Nucleus accumbens (tissue), 56 donors: ENCODE measurements at places on chromosomes 1 and 21.

DNA sequence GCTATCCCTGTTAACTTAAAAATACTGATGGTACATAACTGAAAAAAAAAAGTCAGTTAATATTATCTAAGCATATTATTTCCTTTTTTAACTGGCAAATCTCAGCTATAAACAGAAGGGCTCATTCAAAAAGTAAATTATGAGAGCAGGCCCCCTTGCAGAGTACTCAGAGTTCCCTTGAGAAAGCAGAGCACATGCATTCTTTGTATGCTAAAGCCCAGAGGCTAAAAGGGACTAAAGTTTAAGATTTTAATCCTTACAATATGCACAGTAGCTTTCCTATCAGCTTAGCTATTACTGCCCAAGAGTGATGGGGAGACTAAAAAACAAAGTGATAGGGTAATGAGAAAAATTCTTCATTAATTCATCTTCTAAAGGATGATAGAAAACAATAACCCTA is 18.5 kb downstream of the SLC16A1 start:
- DNase-seq = no peak

DNA sequence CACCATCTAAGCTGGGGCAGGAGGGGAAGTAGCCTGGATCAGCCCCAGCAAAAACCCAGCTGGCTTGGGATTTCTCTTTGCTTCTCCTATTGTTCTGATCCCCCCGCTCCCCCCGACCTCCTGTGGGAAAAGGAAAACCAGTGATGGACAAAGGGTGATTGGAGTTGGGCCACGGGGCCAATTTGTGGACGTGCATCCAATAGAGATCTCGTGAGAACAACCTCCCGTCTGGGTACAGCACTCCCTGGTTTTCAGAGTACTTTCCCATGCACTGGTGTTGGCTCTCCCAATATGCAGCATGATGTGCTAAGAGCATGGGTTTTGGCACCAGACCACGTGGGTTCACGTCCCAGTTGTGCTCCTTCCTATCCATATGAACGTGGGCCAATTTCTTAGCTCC is 9.0 kb downstream of the BLACAT1 start:
- no peak for DNase-seq

DNA sequence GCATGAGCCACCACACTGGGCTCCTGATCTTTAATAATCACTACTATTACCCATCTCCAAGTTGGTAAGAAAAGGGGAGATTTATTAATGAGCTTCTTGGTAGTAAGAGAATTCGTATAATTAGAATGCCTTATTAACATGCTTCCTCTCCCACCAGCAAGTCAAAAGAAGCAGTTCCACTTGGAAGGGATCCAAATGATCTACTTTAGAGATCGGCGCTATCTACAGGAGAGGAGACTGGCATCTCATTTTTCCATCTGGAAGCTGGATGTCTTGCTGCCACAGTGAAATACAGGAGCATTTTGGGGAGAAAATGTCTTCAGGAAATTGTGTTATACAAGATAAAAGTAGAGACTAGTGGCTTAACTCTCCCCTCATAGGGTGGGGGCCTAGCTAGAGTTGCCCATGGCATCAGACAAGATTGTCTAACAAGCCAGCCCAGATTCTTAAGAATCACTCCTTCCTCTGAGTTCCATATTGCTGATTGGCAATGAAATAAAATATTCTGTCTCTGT is 33.6 kb upstream of the CAMSAP2 start:
- no peak for DNase-seq

GRCh38 chr1:160925652-160926244 is 28.9 kb downstream of the ITLN2 start:
- no peak for DNase-seq

DNA sequence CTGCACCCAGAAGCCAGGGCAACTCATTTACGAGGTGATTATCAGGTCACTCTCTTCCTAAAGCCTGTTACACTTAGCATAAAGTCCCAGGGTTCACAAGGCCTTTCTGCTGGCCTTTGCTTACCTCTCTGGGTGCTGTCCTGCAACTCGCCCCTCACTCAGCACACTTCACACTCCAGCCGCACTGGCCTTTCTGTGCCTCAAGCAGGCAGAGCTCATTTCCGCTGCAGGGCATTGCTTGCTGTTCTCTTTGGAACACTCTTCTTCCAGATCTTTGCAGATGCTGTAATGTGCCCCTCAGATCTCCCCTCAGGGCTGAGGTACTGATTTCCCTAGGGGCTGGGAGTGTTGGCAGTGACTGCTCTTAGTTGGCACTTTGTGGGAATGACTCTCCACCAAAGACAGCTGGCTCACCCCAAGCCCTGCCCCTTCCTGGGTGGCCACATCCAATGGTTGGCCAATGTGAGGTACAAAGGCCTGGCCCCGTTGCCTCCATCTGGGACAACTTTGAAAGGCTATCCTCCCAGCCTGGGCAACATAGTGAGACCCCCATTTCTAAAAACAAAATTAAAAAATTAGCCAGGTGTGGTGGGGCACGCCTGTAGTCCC is 50.8 kb upstream of the SSBP3 start:
- no peak for DNase-seq

- DNase-seq = no peak
Observed at GRCh38 chr1:160466961-160467360, 56.1 kb downstream of the SLAMF6 start.

DNA sequence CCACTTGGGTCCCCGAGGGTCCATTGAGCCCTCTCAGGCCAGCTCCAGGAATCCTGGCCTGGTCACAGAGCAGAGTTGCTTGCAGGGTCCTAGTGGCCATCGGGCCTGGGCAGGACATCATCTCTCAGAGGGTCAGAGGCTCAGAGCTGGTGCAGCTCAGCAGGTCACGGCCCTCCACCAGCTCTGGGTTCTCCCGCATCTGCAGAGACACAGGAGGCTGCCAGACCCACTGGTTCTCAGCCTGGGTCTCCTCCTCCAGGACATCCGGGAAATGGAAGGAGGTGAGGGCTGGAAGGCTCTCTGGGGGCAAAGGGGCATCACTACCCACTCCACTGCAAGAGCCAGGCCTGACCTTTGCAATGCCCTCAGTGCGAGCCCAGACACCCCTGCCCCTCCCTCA is 6.5 kb downstream of the TMEM54 start:
- DNase-seq = no peak

DNA sequence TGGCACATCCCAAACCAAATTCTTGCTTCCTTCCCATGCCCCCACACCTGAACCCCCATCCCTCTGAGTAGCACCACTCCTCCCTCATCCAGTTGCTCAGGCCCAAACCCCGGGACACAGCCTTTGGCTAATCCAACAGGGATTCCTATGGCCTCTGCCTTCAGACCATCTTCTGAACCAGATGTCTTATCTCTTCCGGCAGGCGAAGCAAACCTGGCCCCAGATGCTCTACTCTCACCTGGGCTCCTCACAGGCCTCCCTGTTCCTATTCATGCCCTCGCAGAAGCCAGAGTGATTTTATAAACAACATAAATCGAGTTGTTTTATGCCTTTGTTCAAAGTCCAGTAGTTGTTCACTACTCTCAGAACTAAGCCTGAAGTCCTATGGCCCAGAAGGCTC is 12.5 kb upstream of the KCNA2 start:
- DNase-seq = no peak

GRCh38 chr1:63405021-63405420 is 37.6 kb downstream of the ALG6 start:
- no peak for DNase-seq

GRCh38 chr1:224168859-224169380 is 14.1 kb upstream of the DEGS1 start:
- no peak for DNase-seq

DNA sequence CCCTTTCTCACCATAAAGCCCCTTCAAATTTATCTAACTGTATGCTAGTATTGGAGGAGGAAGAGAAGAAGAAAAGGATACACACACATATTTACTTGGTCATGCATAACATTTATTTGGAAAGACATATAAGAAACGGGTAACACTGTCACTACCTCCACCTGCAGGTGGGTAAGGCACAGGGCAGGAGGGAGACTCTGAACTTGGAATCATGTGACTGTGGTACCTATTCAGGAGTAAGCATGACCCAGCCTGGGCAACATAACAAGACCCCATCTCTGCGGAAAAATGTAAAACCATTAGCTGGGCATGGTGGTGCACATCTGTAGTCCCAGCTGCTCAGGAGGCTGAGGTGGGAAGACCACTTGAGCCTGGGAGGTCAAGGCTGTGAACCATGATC is 1.4 kb upstream of the PADI6 start:
- no peak for DNase-seq

DNA sequence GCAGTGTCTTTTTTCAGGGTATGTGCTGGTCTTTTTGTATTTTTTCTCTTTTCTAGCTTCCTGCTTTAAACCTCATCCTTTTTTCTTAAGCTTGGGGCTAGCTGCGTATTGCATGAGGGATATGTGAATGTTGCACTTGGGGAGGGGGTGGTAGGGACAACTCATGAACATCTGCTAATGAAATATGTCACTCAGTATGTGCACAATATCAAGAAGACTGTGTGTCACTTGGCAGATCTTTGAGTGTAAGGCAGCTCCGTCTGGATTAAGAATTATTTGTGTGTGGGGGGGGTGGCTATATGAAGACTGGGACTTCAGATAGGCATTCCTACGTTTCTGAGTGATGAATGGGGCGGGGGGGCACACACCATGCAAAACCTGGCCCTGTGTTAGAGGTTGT is 170.4 kb upstream of the CACNA1E start:
- DNase-seq = no peak

DNA sequence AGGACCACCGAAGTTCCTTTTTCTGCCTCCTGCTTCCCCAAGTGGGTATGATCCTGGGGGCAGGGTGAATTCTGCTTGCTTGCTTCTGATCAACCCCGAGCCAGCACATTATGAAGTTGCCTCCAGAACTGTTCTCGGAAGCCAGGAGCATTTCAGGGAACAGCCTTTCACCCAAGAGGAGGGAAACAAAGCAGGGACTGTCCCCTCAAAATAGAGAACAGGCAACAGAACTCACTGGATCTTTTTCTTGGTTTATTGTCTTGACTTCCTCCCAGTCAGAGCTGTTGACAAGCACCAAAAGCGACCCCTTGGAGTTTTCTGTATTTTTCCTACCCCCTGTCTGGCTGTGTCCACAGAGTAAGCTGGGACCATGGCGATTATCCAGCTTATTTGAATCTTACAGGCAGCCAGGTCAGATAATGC is 258.3 kb upstream of the SGIP1 start:
- peak; percentile 36 for DNase-seq

DNA sequence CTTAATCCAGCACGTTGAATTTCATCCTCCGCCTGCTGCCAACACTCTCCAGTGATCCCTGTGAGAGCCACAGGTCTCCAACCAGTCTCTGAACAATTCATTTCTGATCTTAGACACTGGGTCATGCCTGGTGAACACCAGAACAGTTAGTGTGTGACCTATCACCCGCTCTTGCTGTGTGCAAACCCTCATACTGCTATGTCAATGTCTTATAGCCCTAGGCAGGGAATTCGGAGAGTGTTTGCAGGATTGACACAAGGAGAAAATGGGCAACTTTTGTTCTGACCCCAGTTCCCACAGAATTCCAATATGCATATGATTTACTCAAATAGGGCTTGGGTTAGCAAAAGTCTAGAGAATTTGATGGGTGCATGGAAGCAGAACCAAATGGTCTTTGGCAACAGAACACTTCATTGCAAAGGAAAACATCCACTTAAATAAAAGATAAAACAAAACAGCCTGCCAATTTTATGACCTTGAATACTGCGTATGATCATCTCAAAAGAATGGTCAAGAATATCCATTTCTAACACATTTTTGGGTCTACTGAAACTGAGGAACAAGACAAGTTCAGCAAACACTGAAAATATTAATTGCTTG is 23.0 kb upstream of the GUCA2B start:
- DNase-seq = no peak

- DNase-seq = no peak
Observed at GRCh38 chr1:177305040-177306018, 134.6 kb downstream of the BRINP2 start.

DNA sequence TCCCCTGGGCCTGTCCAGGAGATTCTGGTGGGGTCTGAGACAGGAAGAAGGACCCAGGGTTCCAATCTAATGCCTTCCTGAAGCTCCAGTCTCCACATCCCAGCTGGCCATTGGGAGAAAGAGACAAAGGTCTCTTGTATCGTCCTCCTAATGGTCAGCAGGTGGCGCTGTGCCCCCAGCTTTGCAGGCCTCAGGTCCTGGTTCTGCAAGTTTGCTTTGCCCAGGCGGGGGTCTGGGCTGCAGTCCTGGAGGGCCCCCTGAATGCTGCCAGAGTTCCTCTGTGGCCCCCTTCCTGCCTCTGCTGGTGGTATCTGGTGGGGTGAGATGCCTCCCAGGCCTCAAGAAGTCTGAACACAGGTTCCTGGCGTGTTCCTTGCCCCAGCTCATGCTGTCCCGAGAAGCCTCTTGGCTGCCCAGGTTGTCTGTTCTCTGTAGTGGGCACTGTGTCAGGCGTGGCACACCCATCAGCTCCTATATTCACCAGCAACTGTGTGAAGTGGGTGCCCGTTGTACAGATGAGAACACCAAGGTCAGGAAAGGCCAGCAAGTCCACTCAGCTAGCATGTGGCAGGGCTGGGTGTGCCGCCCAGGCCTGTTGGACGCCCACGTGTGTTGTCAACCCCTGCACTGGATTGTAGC is 33.8 kb upstream of the CSF3R start:
- DNase-seq = no peak

- DNase-seq = no peak
Observed at GRCh38 chr1:115166531-115167091, 77.3 kb upstream of the TSPAN2 start.

- DNase-seq = no peak
Observed at GRCh38 chr1:78104322-78104721, 58.6 kb downstream of the GIPC2 start.

DNA sequence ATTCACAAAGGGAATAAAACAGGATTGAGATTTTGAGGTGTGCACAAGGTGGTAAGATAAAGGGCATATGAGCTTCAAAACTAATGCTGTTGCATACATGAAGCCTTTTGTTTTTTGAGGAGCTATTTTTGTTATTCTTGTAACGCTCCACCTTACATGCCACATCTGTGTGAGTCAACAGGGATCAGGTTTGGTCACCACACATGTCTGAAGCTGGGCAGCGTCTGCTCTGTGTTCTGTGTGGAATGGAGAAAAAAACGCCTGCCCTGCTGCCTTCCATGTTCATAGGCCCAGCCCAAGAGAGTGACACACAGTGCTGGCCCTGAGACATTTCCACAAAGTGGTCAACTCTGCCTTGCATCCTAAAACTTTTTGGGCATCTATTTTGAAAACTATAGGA is 67.7 kb downstream of the MPZL1 start:
- no peak for DNase-seq

DNA sequence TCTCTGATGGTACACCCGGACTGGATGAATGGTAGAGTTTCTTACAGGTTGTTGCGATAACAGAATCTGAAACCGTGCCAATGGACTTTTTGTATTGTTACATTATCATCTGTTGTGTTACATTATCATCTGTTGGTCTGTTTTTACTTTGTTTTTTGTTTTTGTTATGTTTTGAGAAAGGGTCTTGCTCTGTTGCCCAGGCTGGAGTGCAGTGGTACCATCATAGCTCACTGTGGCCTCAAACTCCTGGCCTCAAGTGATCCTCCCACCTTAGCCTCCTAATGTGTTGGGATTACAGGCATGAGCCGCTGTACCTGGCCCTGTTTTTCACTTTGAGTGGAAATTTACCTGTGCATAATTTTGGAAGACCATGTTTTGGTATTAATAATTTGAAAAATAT is 10.2 kb upstream of the PEX10 start:
- DNase-seq = no peak

GRCh38 chr21:34992736-34993398 is 56.2 kb downstream of the RUNX1 start:
- no peak for DNase-seq

GRCh38 chr1:153958961-153959260 is 499 bp upstream of the CRTC2 start:
- no peak for DNase-seq
